ENCODE measurements at places on chromosomes 11 and 22.
A peak's percentile ranks its signal among the peaks of the same experiment; 100 is the strongest.

GRCh38 chr22:23473901-23474300, 106.2 kb downstream of the IGLL1 start:
- no peak for DNase-seq

DNA sequence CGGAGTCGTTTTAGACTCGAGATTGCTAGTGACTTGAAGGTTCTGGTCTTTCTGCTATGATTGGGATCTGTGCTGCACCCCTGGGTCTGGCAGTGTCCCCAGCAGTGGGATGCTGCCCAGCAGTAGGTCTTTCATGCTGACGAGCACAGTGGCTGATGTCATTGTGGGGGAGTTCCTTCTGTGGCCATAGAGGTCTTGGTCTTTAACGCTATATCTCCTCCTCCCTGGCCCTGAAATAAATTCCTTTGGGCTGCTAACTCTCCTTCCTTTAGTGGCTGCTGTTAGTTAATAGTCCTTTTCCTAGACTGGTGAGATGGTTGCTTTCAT, 136.3 kb downstream of the TEAD1 start:
- DNase-seq, result no peak

DNA sequence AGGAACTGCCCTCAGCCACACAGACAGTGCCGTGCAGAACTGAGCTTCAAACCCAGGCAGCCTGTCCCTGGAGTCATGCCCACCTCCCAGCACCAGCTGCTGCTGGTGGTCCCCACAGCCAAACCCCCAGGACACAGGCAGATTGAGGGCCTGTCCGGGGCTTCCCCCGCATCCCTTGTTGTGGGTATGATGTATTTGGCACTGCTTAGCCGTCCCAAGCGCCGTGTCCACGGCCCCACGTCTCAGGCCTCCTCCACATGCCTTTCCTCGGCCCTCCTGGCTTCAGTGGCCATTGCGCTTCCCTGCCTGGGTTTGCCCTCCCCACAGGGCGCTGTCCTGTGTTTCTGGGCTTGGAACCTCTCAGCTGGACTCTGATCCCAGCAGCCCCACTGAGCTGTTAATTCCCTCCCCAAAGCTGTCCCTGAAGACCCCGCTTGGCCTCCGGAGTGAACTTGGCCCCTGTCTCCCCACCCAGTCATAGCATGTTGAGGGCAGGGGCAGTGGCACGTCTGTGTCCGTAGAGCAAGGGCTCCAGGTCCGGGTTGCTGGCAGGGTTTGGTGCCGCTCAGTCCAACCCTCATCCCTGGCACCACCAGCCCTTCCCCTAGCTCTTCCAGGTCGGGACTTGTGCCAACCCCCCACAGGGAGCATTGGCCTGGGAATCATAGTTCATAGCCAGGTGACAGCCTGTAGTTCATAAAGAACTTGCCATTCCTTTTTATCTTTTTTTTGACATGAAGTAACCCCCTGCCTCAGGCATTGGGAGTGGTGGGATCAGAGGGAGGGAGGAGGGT, 34.5 kb upstream of the TEF start:
- DNase-seq, result no peak

DNA sequence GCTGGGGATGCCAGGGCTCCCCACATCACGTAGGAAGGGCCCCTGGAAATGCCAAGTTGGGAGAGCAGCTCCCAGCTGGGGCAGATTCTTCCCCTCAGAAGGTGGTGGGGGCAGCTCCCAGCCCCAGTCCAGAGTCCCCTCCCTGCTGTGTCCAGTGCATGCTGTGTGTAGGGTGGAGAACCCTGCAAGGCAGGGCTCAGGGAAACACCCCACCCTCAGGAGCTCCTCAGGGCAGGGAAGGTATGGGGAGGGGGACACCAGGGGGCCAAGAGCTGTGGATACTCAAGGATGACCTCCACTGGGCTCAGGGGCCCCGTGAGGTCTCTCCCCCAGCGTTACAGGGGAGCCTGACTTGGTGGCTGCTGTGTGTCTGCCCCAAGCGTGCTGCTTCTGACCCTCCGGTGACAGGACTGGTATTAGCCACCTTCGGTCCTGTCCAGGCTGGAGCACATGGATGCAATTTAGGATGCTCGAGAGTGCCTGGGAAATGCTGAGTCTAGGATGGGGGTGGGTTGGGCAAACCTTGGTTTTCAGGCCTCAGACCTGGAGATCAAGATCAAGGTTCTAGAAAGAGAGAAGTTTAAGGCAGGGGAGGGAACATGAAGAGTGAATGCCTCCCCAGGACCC, 16.1 kb upstream of the CABP7 start:
- DNase-seq, result no peak

GRCh38 chr11:47863189-47863897, 15.2 kb upstream of the NUP160 start:
- DNase-seq, result no peak

DNA sequence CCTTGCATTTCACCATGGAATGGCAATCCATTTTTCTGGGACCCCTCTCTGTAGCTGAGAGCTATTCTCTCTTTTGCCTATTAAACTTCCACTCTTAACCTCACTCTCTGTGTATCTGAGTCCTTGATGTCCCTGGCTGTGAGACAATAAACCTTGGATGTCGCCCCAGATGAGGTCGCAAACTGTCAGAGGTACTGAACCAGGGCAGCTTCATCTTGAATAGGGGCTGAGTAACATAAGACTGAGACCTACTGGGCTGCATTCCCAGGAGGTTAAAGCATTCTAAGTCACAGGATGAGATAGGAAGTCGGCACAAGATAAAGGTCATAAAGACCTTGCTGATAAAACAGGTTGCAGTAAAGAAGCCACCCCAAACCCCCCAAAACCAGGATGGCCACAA, 68.0 kb downstream of the RSF1 start:
- DNase-seq, result no peak

DNA sequence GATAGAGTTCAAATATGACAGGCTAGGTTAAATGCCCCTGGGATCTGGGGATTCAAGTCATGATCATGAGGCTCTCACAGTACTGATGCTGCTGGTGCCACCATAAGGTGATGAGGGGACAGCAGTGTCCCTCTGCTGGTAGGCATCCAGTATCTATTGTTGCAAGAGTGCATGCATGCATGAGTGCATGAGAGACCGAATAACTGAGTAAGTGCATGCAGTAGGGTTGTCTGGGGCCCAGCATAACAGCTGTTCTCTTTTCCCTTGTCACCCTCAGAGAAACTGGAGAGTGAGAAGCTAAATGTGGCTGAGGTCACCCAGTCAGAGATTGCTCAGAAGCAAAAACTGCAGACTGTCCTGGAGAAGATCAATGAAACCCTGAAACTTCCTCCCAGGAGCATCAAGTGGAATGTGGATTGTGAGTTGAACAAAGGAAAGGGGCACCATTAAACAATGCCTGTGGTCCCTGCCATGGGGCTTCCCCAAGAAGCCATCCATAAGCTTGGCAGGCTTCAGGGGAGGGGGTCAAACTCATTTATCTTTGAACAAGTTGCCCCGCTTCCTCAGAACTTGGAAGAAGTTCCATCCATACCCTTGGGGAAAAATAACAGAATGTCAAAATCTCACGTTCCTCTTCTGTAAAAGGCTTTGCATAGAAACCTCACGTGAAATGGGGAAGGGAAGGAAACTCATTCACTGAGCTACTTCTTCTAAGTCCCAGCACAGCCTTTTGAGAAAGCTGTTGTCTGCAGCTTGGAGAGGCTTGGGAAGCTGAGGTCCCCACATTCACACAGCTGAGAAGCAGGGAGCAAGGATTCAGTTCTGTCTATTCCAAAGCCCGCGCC, 119.0 kb downstream of the PARVA start:
- no peak for DNase-seq

- no peak for DNase-seq
Observed at GRCh38 chr11:31295308-31295707, 74.2 kb downstream of the DCDC1 start.

DNA sequence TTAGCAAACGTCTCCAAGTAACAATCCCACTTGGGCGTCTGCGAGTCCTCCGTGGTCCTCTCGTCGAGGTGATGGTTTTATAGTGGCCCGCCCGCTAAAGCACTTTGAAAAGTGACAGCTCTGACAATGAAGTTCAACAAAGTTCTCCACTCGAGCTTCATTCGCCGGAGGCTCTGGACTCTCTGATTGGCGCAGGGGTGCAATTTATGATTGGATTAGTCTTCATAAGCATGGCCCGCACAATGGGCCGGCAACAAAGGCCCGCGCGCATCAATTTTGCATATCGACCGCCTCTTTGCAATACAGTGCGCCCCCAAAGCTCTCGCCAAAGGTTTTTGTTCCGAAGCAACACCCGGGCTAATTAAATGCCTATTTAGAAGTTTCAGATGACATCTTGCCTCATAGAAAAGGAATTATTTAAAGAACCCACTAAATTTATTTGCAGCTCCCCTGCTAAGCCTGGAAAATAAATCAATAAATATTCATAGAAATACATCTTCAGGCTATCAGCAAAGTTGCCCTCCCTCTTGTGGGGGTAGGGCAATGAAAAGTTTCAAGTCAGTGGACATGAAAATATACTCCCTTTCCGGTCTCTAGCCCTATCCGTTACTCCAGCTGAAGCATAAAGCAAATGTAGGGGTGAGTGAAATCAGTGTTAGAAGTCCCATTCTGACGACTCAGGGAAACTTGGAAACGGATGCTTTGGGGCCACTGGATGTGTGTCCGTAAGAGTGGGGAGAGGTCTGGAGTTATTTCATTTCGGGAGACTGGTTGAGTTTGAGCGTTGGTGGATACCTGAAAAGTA, at the start of gene DBX1:
TSS of gene DBX1 (minus strand) at position 51 of the 805 bp plus-strand sequence. CDS start 151 bp downstream, outside the sequence.
- no peak for DNase-seq

DNA sequence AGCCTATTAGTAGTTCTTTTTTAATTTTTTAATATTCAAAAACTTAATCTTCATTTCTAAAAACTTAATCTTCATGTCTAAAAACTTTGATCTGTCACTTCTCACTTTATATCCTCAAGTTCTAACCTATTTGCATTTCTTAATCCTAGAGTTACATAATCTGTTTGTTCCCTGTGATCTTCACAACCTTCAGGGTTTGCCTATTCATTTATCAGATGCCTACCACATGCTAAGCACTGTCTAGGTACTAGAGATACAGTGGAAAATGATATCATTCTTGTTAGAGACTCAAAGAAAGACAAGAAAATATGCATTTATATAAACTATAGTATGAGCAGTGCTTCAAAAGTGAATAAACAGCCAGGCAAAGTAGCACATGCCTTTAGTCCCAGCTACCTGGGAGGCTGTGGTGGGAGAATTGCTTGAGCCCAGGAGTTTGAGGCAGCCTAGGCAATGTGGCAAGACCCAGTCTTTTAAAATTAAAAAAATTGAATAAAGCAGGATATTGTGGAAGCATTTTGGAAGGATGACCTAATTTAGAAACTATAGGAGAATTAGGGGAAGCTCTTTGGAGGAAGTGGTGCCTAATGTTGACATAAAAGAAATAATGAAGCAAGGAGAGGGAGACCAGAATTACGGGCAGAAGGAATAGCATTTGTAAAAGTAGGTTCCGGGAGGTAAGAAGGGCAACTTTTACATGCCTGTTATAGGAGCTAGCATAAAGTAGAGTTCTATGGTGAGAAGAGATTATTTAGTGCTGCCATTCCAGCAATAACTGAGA, 54.4 kb upstream of the GRK2 start:
- no peak for DNase-seq

- DNase-seq, result no peak
Observed at GRCh38 chr11:36455658-36456111, 54.4 kb downstream of the TRAF6 start.

- no peak for DNase-seq
Observed at GRCh38 chr11:8503910-8504364, 90.1 kb downstream of the STK33 start.

GRCh38 chr11:121309688-121310087, 17.1 kb downstream of the SC5D start:
- DNase-seq, result no peak

DNA sequence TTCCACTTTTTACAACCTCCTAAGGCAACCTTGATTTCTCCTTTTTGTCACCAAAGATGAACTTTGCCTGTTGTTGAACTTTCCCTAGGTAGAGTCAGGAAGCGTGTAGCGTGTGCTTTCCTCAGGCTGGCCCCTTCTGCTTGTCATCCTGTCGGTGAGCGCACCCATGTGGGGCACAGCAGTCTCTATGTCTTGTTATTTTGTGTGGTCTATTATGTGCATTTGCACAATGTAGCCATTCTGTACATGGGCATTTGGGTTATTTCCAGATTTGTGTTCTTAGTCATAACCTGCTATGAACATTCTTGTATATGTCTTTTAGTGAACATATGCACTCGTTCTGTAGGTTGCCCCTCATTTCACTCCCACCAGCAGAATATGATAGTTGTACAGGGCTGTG, 34.9 kb downstream of the CABIN1 start:
- DNase-seq, result no peak

GRCh38 chr11:359181-359714, 10.1 kb upstream of the B4GALNT4 start:
- no peak for DNase-seq

DNA sequence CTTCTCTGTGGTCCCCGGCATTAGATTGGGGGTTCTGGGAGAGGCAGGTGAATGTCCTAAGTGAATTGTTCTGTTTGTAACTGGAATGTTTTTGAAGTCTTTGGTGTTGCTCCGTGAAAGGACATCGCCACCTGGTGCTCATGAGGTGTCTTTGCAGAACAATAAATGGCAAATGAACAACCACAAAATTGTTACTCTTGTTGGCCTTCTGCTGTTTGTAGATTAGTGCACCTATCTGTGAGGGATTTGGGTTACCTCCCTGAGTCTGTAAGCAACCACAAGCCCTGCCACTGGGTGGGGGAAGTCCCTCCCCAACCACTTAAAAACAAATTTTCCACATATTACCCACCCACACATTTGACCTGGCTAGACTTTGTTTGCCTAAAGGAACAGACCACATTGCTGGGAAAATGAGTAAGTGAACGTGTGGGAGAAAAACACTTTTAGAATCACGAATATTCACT, 4.7 kb downstream of the MPEG1 start:
- DNase-seq, result peak; percentile 39

GRCh38 chr11:65699306-65699705, 12.7 kb upstream of the KAT5 start:
- no peak for DNase-seq

DNA sequence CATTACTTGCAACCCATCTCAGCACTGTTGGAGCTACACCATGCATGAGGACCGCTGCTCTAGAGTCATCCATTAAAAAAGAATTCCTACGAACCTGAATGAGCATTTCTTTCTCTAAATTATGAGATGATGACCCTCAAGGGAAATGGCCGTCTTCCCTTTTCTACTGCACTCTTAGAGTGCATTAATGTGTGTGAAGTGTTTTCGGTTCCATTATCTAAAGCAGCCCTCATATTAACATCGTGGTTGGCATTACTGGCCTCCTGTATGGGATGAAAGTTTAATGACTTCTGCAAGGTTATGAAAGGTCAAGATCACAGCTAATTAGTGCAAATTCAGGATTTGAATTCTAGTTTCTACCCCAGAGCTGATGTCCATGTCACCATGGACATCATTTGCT, 16.7 kb downstream of the CD44 start:
- DNase-seq, result no peak

- DNase-seq, result no peak
Observed at GRCh38 chr11:75558939-75559843, 2.9 kb upstream of the SERPINH1 start.
